ENCODE measurements at places on chromosomes 13 and 19.

GRCh38 chr13:72886272-72887067, 104.5 kb downstream of the PIBF1 start:
- no peak for DNase-seq

DNA sequence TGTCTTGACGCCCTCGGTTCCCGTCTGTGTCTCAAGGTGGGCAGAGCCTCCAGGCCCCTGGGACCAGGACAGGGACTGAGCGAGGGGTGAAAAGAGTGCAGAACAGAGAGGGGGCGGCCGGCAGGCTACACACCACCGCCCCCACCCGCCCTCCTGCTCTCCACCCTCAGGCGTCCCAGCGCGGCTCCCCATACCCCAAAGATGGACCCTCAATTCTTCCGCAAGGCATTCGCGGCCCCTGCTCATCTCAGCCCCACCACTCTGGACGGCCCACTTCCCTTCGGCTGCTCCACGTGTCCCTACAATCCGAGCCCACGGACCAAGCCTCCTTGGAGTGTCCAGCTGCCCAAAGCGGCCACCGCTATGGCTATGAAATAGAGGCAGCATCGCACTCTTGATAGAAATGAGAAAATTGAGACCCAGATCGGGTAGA, 1.8 kb downstream of the KLF16 start:
- no peak for DNase-seq

DNA sequence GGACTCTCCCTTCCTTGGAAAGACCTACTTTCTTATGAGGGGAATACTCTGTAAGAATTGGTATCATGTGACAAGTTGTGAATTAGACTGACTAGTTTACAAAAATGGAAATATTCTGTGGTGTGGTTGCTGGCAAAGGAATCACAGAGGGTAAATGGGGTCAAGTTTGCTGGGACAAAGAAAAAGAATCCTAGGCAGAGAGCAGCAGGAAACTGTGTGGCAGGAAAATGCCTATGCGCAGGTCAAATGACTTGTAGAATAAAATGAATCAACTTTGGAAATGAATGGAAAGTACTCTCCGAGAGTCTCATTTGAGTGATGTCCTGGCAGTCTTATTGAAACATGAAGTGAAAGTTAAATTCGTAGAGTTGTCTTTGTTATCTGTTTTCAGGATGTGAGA, 1250.7 kb downstream of the UQCRFS1 start:
- no peak for DNase-seq

- peak; percentile 58 for DNase-seq
Measured at GRCh38 chr13:96744367-96745331, 249.6 kb downstream of the OXGR1 start.

GRCh38 chr13:90403330-90404082, 944.0 kb upstream of the MIR17HG start:
- DNase-seq: no peak

GRCh38 chr19:19866611-19867248, 1.0 kb downstream of the ZNF253 start:
- no peak for DNase-seq

Measured in putamen (tissue), 1 donor.